ENCODE measurements at places on chromosomes 7 and 10.

DNA sequence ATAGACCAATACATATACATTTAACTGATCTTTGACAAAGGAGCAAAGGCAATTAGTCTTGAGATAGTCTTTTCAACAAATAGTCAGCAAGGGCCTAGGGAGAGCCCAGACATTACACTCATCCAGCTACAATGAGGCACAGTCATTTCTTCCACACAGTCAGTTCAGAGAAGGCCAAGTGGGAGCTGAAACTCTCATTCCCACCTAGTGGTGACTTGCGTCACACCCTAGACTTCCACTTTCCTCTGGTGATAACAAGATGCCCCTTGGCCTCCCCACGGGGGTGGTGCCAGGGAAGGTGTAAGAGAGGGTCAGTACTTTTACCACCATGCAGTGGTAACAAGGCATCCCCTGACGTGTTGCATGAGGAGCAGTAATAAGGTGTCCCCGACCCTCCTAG, 8.0 kb downstream of the FRMPD2 start:
- no peaks in the 10 kb centered on the region for H3K4me1 ChIP-seq
- no peak overlapping the region for H3K4me3 ChIP-seq
- H3K27me3 ChIP-seq = peaks cover 3% of the 10 kb centered on the region
- H3K27ac ChIP-seq = no peak overlapping the region
- H3K36me3 ChIP-seq = no peaks in the 10 kb centered on the region

- H3K27me3 ChIP-seq = peaks cover 12% of the 10 kb centered on the region
- no peak for DNase-seq
- no peak overlapping the region for H3K27ac ChIP-seq
- no peak overlapping the region for H3K4me3 ChIP-seq
- H3K36me3 ChIP-seq = no peaks in the 10 kb centered on the region
Observed at GRCh38 chr10:120477021-120477742, 20.2 kb downstream of the PLPP4 start.

GRCh38 chr7:93736668-93737369, 153.7 kb downstream of the TFPI2 start:
- H3K27me3 ChIP-seq = no peaks in the 10 kb centered on the region
- no peaks in the 10 kb centered on the region for H3K36me3 ChIP-seq
- no peak overlapping the region for H3K27ac ChIP-seq
- no peak for DNase-seq

DNA sequence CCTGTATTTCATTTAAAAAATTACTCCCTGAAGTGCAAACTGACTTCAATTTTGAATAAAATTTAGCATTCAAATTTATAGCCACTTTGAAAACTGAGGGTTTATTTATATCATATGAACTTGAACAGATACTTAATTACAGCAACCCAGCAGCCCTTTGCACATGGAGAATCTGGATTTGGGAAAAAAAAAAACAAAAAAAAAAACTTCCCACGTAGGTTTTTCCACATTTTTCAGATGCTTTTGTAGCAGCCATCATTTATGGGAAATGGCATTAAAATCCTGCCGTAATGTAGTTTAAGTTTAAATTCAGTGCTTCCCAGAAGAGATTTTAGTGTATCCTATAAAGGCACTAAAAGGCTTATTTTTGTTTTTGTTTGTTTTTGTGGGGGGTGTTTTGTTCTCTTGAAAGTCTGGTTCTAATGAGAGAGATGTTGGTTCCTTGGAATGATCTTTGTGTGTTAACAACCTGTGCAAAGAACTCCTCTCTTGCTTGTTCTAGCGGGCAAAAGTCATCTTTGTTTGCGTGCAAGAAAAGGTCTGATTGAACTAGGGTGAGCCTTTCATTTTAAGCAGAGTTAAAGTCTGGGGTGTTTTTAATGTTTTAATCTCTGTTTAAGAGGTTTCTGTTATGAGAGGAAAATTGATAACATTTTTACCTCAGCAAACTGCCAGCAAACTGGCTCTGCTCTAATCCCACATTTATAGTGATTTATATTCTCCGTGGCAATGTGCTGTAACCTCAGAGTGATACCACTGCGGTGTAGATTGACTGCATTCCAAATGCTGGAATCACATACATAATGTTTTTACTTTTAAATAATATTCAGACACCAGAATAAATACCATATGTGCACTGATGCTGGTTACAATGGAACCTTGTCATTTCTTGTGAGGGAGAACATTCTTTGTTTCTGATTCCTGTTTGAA, 105.5 kb downstream of the WNT2 start:
- H3K4me1 ChIP-seq = no peaks in the 10 kb centered on the region
- no peak overlapping the region for H3K4me3 ChIP-seq
- H3K27me3 ChIP-seq = no peaks in the 10 kb centered on the region
- no peak for DNase-seq
- no peak overlapping the region for H3K27ac ChIP-seq
- no peaks in the 10 kb centered on the region for H3K36me3 ChIP-seq
